NCI-H187 treated with DMSO at 0.1 percent for 48 hours (cell line): ENCODE measurements at places on chromosomes 3 and 15.
A peak's percentile ranks its signal among the peaks of the same experiment; 100 is the strongest.

DNA sequence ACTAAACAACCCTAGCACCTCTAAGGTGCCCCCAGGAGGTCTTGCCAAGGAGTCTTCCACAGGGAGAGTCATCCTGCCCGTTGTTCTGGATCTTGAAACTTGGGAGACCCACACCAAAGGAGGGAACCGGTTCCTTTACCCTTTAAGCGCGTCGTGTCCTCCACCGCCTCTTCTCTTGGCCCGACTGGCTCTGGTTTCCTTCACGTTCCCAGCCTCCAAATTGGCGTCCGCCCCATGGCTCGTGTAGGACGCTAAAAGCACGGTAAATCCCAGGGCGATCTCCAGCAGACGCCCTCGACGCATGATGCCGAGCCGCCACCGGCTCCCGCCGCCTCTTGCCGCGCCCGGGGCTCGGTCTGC lies 1.1 kb downstream of the FBN1 start:
- no peak for DNase-seq

GRCh38 chr3:13831386-13831996 lies 48.4 kb downstream of the WNT7A start:
- no peak for DNase-seq

DNA sequence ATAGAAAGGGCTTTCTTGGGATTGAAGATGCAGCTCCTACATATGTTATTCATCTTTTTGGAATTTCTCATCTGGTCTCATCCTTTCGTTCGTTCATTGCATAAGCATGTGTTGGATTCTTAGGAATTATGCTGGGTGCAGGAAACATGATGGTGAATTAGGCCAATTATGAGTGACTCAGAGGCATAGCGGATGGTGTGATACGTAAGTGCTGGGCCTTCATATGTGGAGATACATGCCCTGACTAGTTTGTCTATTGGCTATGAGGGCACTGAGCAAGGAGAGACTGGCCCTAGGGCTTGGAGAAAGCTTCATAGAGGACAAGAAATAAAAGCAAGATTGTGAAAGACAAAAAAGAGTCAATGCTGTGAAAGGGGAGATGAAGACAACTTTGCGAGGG lies 235.1 kb downstream of the MYRIP start:
- no peak for DNase-seq

DNA sequence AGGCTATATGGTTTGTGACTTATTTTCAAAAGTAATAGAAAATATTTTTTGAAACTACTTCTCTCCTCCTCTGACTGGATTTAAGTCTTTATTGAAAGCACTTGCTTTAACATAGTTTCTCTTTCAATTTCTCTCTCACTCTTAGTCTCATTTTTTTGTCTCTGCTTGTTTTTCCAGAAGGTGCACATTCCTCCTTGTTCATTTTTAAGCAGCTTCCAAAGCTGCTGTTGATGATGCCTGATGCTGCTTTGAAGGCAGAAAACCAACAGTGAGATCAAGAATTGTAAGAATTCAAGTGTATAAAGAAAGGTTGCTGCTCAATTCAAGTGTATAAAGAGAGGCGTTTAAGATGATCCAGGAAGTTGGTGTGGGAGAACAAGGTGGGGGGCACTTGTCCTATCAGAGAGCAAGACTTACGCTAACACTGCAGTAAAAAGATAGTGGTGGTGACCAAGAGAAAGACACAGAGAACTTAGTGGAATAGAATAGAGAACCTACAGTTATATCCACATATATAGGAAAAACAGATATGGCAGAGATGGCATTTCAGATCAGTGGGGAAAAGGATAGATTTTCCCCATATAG lies 12.1 kb downstream of the NR2C2 start:
- no peak for DNase-seq

DNA sequence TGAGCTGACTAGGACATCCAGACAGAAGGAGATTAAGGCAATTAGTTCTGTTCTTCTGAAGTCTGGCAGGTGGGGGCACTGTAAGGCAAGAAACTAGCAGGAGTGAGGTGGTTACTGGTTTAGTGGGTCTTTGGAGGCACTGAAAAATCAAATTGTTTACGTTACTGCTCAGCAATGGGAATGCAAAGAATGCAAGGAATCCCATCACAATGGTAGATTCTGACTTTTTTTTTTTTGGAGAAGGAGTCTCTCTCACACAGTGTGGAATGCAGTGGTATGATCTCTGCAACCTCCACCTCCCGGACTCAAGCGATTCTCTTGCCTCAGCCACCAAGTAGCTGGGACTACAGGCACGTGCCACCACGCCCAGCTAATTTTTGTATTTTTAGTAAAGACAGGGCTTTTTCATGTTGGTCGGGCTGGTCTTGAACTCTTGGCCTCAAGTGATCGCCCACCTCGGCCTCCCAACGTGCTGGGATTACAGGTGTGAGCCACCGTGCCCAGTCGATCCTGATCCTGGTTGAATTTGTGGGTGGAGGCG lies 16.4 kb downstream of the FAM107A start:
- DNase-seq: no peak

- no peak for DNase-seq
These were observed 55.1 kb upstream of the SPRED1 start for GRCh38 chr15:38197553-38197952.

DNA sequence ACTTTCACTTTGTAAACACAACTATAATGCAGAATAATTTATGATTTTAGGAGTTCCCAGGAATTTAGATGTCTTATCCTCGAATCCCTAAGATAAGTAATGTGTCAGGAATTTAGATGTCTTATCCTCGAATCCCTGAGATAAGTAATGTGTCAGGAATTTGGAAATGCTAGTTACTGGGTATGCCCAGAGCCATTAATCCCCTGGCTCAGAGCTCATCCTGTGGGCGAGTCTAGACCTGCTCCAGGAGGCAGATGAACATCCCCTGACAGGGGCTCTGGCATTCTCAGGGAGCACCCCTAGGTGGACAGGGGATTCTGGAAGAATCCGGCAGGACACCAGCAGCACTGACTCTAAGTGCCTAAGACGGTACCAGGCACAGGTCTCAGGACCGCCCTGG lies 163.3 kb downstream of the ARRDC4 start:
- no peak for DNase-seq

GRCh38 chr3:173688216-173688842 lies 290.8 kb downstream of the NLGN1 start:
- no peak for DNase-seq

DNA sequence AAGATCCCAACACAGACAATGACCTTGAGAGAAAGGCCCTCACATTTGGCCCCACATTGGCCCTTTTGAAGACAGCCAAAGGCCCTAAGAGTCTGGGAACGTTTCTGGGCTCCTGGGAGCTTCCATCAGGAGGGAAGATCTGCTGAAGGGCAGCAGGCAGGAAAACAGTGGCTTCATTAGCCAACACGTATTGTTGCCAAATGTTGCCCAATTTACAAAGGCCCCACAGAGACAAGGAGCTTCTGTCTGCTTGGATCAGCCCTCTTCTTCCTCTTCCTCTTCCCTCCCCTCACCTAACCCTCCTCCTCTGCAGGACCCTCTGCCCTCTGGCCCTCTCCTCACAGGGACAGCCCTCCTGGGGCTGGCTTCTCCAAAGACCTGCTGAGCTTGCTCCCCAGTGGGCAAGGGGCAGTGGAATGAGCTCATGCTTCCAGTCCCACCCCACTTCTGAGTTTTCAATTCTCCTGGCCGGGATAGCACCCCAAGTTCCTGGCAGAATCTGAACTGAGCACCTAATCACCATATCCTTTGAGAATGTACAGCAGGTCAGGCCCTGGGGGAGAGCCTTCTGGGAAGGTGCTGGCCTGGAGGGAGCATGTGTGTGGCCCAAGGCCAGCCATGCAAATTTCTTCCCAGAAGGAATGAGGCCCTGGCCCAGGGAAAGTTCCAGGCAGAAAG lies 5.1 kb upstream of the LTF start:
- DNase-seq: no peak

DNA sequence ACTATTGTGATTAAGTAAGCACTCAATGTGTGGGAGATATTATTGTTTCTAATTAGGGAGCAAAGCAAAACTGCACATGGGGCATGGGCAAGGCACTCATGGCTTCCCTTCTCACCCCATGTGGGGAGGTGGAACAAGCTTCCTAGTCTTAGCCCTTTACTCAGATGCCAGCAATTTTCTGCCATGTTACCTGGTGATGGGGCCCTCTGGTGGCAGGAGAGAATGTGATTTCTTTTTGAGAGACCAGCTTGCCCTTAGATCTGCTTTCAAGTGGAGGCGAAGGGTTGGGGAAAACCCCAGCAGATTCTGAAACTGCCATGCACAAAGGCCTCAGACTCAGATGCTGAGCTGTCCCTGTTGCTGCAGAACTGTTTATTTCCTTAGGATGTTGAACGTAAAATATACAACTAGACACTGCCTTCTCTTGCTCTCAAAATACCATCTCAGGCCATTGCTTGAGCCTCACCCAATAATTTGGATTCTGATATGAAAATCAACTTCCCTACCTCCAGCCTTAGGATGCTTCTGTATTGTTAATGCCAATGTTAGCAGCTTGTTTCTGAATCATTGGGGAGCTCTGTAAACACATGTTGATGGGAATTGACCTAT lies 130.2 kb upstream of the TPRG1 start:
- DNase-seq: no peak

GRCh38 chr15:63544258-63545026 lies 40.0 kb downstream of the USP3 start:
- DNase-seq: no peak

DNA sequence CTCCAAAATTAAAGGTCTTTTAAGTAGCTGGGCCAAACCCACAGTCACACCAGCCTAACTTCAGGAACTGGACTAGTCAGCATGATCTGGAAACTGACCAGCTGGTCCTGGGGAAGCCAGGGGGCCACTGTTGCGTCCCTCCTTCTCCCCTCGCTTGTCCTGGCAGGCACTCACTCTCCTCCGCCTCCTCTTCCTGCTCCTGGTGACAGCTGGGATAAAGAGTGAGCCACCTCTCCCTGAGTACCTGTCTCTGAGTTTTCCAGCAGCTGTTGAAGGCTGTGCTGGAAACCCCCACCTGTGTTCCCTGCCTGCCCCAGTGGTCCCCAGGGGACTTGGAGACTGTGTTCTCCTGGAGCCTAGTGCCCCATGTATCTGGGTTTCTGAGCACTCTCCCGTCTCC lies 56.0 kb downstream of the FGD5 start:
- DNase-seq: no peak

DNA sequence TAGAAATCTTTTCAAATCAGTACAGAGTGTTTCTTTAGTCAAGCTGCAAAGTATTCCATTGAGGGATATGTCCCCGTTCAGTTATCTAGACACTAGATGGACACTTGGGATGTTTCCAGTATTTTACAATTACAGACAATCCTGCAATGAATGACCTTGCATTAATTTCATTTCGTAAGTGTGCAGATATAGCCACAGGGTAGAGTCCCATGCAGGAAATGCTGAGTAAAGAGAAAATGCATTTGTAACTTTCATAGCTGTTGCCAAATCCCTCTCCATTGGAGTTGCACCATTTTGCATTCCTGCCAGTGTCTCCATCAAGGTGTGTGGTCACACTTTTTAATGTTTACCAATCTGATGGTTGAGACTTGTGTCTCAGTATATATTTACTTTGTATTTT lies 92.5 kb downstream of the LIPC start:
- DNase-seq: no peak

GRCh38 chr3:121431726-121432517 lies 113.9 kb downstream of the POLQ start:
- no peak for DNase-seq

DNA sequence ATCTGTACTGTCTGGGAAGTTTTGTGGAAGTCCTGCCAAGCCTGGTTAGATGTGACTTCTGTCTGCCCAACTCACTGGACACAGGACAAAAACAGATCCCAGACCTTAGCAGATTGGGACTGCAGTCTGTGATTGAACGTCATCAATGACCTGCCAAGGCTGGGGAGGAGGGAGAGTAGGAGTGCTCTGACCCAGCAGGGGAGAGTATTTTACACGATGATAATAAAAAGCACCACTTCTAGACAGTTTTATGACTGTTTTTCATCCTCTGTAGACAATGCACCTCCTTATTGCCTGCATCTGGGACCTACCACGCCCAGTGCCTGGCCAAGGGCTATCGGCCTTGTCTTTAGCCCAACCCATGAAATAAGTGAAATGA lies 102.3 kb upstream of the NR2E3 start:
- no peak for DNase-seq

- DNase-seq: no peak
These were observed 46.8 kb downstream of the KBTBD8 start for GRCh38 chr3:67044955-67045354.

DNA sequence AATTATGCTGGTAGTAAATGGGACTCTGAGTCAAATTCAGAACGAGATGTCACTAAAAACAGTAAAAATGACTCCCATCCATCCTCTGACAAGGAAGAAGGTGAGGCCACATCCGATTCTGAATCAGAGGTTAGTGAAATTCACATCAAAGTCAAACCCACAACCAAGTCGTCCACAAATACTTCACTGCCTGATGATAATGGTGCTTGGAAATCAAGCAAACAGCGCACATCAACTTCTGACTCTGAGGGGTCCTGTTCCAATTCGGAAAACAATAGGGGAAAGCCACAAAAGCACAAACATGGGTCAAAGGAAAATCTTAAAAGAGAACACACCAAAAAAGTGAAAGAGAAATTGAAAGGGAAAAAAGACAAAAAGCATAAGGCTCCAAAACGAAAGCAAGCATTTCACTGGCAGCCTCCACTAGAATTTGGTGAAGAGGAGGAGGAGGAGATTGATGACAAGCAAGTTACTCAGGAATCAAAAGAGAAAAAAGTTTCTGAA lies 15.1 kb upstream of the ZBTB47 start:
- no peak for DNase-seq

- DNase-seq: peak; percentile 2
These were observed 6.0 kb downstream of the GHRL start for GRCh38 chr3:10286596-10287295.

DNA sequence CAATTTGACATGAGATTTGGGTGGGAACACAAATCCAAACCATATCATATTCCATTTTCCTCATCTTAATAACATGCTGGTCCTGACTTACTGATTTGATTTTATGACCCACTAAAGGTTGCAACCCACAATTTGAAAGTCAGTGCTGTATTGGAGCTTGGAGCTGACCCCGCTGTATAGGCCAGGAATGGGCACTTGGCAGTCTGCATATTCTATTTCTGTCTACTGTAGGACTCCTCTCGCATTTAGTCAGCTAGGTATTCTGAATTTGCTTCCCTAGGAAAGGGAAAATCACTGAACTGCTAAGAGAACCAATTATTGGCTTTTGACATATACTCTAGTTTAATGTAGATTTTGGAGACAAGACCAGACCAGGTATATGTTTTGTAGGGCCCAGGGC lies 157.0 kb downstream of the MFSD1 start:
- DNase-seq: no peak

- no peak for DNase-seq
These were observed 106.3 kb downstream of the TFG start for GRCh38 chr3:100815583-100815982.
